ENCODE measurements at places on chromosomes 5 and 9.

GRCh38 chr9:7097785-7098752, 340.3 kb downstream of the KDM4C start:
- DNase-seq: no peak

DNA sequence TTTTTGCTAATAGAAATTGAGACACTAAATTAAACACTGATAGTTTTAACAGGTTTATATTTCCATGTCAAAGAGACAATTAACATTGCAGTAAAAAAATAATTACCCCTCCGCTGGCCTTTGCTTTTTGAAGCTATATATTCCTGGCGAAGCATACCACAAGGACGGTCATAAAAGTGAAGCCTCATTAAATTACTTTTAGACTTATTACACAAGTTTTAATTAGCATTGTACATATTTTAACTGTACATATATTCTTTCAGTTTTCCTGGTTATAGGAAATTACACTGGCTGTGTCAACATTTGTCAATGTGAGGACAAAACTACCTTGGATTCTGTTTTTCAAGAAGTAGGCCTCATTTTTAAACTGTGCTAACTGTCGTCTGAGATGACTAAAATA, 1.2 kb downstream of the CDKN2A start:
- DNase-seq: no peak

DNA sequence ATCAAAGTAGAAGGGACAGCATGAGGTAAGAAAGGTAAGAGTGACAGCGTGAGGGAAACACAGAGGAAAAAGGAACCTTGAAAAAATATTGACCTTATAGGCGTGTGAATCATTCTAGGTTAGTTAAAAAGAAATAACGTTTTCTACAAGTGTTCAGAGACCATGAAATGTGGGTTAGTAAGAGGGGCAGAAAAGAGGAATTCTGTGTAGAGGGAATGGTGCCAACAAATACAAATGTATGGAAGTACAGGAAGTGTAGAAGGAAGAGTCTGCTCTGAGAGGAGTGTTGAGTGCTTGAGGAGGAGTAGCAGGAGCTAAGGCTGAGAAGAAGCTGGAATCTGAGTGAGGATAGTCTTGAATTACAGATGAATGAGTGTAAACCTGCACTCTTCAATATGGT, 418.6 kb upstream of the RIOK2 start:
- no peak for DNase-seq

DNA sequence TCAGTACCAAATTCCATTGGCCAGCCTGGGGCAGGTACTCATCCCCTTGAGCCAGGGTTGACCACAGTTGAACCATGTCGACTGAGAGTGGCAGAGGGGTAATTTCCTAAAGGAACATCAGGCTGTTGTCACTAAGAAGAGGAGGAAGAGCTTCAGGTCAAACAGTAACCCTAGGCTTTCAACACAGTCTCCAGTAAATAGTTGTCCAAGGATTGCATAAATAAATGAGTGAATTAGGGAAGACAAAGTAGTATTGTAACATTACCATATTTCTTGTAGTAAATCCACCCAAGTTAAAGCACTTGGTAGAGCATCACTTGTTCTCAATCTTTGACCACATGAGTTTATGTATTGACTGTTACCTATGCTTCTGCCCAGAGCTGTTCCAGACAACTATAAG, 7.4 kb downstream of the PSAT1 start:
- DNase-seq: no peak

- no peak for DNase-seq
These were observed 81.6 kb downstream of the PSD2 start for GRCh38 chr5:139877129-139877597.

- no peak for DNase-seq
These were observed 42.2 kb downstream of the NIPAL4 start for GRCh38 chr5:157502143-157502647.

- no peak for DNase-seq
These were observed 128.4 kb upstream of the TRPM3 start for GRCh38 chr9:71249729-71250317.

GRCh38 chr5:93584596-93585040, 1.6 kb downstream of the NR2F1 start:
- DNase-seq: no peak

DNA sequence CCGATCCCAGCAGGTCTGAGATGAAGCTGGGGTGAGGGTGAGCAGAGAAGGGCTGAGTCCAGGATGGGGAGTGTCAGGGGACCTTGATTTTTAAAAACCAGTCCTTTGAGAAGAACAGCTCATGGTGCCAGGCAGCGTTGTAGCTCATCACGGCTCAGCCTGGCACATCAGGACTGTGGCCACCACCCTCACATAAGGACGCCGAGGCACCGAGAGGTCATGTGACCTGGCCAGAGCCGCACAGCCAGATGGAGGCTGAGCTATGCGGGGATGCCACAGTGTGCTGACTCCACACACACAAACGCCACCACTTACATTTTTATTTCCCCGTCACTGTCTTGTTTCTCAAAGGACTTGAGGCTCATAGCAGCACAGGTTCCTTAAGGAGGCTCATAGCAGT, 32.9 kb upstream of the CEP72 start:
- DNase-seq: no peak

- DNase-seq: no peak
These were observed 174.3 kb downstream of the PAPPA start for GRCh38 chr9:116327701-116328405.

- no peak for DNase-seq
These were observed 229.5 kb upstream of the PAPPA start for GRCh38 chr9:115923903-115924668.

DNA sequence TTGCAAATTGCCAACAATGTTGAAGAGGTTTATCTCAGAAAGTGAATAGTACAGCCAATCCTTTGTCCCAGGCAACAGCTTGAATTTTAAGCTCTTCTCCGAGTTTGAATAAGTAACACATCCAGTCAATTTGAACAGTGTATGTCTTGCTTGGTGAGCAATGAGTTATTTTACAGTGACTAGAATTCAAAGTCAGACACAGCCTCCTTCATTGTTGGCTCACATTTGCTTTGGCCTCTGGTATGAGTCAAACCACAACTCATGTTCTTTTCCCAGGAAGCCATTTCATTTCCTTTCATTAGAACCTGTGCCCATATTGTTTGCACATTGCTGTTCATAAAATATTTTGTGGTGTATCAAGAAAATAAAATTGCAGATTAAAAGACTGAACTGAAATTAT, 622.0 kb upstream of the DAB2 start:
- no peak for DNase-seq

- no peak for DNase-seq
These were observed 11.8 kb upstream of the LHFPL2 start for GRCh38 chr5:78660401-78660800.

DNA sequence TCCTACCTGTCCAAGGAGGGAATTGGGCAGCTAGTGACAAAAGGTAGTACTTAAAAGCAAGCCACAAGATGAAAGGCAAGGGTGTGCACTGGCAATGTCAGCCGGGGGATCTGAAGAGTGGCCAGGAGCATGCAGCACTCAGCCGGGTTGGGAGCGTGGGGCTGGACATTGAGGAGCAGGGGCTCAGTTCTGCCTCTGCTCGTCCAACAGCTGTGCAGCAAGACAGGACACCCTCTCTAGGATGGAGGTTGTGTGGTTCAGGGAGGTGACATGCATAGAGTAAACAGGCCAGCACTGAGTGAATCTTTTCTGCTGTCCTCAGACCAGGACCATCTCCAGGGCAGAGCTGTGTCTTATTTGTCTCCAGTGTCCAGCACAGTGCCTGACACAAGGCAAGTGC, 235.3 kb downstream of the CRB2 start:
- DNase-seq: no peak

- no peak for DNase-seq
These were observed 168.2 kb upstream of the DMRTA1 start for GRCh38 chr9:22278426-22278825.

GRCh38 chr9:108100571-108100970, 611.0 kb upstream of the KLF4 start:
- DNase-seq: no peak
